ENCODE measurements at places on chromosomes 5 and 9. TPM values are rescaled to one million over a fixed set of nuclear protein-coding genes. Genes with fewer than 3 reads are reported as not detected.

Gene PTGS1
- total RNA-seq = 1.6 TPM

Gene SLC6A18
- total RNA-seq = not detected

Gene PCDHGA5
- 0.18 TPM for total RNA-seq

Gene SH3TC2
- 0.23 TPM for total RNA-seq

Gene TAF11L10
- not detected for total RNA-seq

Gene C7
- not detected for total RNA-seq

Gene TSC1
- 17.8 TPM for total RNA-seq

Gene BTNL3
- total RNA-seq = not detected

Gene BARHL1
- not detected for total RNA-seq

Gene OTULINL
- total RNA-seq = 13.5 TPM

Gene SPINK7
- not detected for total RNA-seq

Gene LHX3
- 0.14 TPM for total RNA-seq

Gene ZNF879
- total RNA-seq = 0.65 TPM

Gene PCDHGC5
- total RNA-seq = not detected

Gene ROR2
- 1.7 TPM for total RNA-seq

Gene TEX48
- not detected for total RNA-seq

Gene PTGR1
- 362 TPM for total RNA-seq

Gene CCL27
- total RNA-seq = not detected

Gene GPR150
- 0.15 TPM for total RNA-seq

Gene SLC27A6
- total RNA-seq = not detected

Gene SHOC1
- total RNA-seq = not detected

Gene CDK5RAP2
- 32.2 TPM for total RNA-seq

Gene SPATA31C1
- total RNA-seq = not detected

Gene PLAC8L1
- not detected for total RNA-seq

Gene TTLL11
- 4.1 TPM for total RNA-seq

Gene MEGF9
- total RNA-seq = 26.3 TPM

Gene SIT1
- not detected for total RNA-seq

Gene FBP1
- total RNA-seq = 0.13 TPM

Gene PPP3R2
- total RNA-seq = not detected

Gene PCDHGA8
- total RNA-seq = 0.02 TPM

Gene SHROOM1
- 9.8 TPM for total RNA-seq

Gene UBQLN1
- 106 TPM for total RNA-seq

Gene CD14
- total RNA-seq = 5.1 TPM

Gene SMIM3
- 6.4 TPM for total RNA-seq

Gene SLC36A2
- total RNA-seq = not detected

Gene PCSK5
- total RNA-seq = 0.93 TPM

Gene IFNB1
- not detected for total RNA-seq

Gene SYK
- 0.04 TPM for total RNA-seq

Gene GABRA1
- total RNA-seq = not detected

Gene SLC12A2
- 11.1 TPM for total RNA-seq
